ENCODE measurements at places on chromosomes 1 and 21.
A peak's percentile ranks its signal among the peaks of the same experiment; 100 is the strongest.

GRCh38 chr1:31897526-31898100 lies 40.6 kb downstream of the PTP4A2 start:
- no peak for DNase-seq

GRCh38 chr21:41166884-41167283 lies 1.1 kb upstream of the BACE2 start:
- DNase-seq = no peak

DNA sequence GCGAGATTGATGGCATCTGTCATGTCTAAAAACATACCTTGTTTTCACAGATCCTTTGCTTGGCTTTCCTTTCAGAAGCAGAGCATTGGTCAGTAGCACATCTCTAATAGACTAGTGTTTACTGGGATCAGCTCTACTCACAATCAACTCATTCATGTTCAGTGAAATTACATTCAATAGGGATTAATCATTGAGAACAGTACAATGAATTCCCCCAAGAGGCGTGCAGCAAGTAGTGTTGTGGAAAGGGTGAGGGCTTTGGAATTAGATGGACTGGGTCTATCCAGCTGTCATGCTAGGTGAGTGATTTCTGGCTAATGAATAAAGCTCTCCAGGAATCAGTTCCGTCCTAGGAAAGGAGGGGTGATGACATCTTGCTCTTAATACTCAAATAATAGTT lies 155.2 kb upstream of the COA6 start:
- DNase-seq = no peak

- no peak for DNase-seq
These were observed 112.5 kb upstream of the ERG start for GRCh38 chr21:38610623-38611251.

- peak; percentile 24 for DNase-seq
These were observed 93.1 kb upstream of the HAO2 start for GRCh38 chr1:119275145-119276134.

- no peak for DNase-seq
These were observed 45.9 kb upstream of the NRDC start for GRCh38 chr1:51924455-51924854.

DNA sequence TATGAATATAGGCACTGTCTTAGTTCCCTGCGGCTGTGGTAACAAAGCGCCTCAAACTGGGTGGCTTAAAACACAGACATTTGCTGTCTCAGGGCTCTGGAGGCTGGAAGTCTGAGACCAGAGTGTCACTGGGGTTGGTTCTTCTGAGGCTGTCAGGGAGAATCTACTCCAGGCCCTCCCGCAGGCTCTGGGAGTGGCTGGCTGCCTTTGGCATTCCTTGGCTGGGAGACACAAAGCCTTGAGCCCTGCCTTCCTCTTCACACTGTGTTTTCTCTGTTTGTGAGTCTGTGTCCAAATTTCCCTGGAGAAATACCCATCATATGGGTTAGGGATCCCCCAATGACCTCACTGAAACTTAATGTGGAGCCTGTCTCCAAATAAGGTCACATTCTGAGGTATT lies 38.5 kb downstream of the B3GALT5 start:
- no peak for DNase-seq

DNA sequence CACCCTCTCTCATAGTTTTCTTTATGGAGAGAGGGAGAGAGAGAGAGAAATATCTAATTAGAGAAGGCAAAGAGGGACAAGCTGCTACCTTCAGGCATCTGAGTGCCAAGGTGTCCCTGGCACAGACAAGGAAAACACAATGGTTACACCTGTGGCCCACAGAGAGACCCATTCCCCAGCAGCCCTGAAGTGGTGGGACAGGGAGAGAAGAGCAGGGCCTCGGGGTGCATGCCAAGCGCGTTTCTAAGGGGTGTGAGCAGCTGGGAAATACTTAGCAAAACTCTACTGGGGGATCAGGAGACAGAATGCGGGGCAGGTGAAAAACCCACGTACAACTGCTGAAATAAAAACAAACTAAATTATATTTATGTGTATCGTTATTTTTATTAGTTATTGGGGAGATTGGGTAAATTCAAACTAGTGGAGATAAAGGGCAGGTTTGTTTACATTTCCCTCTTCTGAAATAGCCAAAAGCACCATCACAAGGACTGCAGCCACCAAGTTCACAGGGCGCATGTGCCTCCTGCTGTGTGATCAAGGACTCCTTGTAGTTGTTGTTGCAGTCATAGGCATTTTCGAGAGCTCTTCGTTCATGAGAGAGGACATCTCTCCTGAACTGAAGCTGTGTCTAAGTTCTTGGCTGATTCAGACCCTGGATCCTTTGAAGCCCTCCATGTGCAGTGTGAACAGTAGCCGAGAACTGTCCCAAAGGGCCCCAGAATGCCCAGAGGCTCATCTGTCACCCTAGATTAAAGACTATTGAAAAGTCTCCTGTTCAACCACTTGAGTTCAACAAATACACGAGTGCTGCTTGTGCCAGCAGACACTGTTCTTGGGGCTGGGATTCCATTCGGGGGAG lies 737 bp upstream of the SERPINC1 start:
- DNase-seq = no peak

- no peak for DNase-seq
These were observed 46.5 kb downstream of the RAP1GAP start for GRCh38 chr1:21622466-21623315.

DNA sequence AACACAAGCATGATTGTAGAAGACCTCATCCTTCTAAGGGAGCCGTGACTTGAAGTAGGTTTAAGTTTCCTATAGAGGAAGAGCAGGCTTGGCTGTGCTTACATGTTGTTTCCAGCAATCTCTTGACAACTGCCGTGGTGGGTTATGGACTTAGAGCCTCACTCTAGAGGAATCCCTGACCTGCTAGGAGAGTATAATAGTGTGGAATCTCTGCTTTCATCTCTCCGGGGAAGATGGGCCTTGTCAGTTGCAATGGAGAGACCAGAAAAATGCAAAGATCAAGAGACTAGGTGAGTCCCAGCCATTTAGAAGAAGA lies 137.6 kb downstream of the MIS18A start:
- DNase-seq = no peak

- no peak for DNase-seq
These were observed 18.0 kb upstream of the IFNAR2 start for GRCh38 chr21:33211732-33212131.

GRCh38 chr1:20336105-20336605 lies 45.5 kb downstream of the VWA5B1 start:
- DNase-seq = no peak

DNA sequence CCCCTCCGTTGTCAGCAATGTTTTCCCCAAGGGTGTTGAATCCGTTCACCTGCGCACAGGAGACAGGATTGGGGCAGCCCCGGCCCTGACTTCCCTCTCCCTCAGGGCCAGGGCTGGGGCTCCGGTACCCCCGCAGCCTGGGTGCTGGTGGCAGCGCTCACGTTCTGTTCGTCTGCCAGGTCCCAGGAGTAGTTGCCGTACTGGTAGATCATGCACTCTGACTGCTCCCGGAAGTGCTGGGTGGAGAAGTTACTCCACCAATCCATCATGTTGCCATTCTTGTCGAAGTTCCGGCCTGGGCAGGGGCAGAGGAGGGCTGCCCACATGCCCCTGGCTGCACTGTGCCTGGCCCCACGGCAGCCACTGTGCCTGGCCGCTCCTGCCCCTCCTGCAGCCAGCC lies 6.1 kb downstream of the PRXL2B start:
- no peak for DNase-seq

DNA sequence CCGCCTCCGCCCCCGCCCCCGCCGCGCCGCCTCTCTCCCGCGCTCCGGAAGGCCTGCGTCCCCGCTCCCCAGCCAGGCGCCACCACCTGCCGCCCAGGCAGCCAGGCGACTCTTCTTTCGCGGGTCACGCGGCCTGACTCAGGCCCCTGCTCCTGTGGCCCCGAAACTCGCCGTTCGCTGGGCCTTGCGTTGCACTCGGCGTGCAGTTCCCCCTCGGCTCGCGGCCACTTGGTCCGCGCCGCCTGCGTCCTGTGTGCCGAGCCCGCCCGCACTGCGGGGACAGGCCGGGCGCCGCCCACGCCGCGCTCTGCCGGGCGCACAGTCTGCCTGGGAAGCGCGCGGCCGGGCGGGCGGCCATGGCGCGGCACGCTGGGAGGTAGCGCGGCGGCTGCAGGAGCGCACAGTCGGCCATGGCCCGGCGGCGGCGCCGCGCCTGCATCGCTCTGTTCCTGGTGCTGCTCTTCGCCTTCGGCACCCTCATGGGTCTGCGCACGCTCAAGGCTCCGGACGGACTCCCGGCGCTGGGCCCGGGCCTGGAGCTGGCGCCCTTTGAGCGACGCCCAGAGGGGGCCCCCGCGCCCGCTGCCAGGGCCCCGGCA lies at the start of gene MANEAL:
MANEAL (plus strand) TSS at position 75 of the 599 bp plus-strand sequence; CDS start at position 411, 336 bp downstream.
- peak; percentile 49 for DNase-seq

DNA sequence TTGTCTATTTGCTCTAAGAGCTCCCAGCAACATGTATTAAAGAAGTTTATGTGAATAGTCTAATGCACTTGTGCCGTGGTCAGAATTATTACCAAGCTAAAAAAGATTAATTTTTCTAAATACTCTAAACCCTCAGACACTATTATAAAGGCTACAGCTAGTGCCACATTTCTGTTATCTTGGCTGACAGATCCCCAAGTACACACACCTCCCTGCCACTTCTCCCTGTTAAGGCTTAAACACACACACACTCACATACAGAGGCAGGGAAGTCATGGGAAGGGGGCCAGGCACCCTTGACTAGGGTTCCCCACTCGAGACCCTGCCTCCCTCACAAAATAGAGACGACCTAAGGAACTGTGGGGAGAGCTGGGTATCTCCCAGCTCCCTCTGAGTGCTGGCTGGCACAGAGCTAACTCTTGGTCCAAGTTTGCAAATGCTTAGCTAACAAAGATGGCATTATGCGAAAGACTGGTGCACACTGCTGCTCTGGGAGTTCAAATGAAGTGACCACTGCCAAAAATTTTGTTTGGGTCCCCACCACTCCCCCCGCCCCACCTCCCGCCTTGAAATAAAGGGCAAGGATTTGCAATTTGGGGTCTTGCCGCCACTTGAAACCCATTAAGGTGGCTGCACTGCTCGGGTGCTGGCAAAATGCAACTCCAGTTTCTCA lies 9.8 kb downstream of the SSBP3 start:
- no peak for DNase-seq

- no peak for DNase-seq
These were observed 26.0 kb upstream of the C2CD2 start for GRCh38 chr21:41979751-41980369.

DNA sequence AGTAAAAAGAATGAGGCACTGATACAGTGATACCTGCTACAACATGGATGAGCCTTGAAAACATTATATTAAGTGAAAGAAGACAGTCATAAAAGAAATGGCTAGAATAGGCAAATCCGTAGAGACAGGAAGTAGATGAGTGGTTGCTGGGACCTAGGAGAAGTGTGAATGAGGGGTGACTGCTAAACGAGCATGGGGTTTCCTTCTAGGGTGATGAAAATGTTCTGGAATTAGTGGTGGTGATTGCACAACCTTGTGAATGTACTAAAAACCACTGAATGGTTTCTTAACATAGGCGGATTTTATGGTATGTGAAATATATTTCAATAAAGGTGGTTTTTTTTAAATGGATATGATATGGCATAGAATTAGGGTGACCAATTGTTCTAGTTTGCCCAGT lies 12.6 kb upstream of the SERINC2 start:
- no peak for DNase-seq

DNA sequence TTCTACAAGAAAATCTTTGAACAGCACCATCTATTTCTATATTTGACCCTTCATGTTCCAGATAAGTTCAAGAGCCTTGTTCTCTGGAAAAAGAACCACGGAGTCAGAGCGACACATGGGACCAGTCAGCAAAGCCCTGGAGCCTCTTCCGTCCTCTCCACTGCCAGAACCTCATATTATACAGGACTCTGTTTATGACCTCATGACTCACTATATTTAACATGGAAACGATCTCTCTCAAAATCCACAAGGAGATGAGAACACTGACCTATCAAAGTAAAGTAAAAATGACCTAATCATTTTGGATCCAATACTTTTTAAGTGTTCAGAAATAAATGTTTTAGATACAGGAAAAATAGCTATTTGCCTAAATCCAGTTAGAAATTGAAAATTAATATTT lies 124.6 kb upstream of the KRTAP19-8 start:
- no peak for DNase-seq

DNA sequence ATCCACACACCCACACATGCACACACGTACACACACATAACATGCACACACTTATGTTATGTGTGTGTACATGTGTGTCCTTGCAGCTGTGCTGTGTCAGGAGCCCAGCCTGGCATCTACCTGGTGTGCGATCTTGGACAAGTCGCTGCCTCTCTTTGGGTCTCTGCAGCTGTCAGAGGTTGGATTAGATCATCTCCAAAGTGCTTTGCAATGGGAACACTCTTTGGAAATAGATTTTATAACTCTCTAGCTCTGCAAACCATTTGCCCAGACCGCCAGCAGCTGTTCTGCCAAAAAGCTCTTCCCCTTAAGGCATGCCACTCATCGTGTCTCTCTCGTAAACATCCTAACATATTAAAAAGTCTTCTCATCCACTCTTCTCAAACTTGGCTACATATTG lies 4.7 kb downstream of the PKP1 start:
- no peak for DNase-seq

DNA sequence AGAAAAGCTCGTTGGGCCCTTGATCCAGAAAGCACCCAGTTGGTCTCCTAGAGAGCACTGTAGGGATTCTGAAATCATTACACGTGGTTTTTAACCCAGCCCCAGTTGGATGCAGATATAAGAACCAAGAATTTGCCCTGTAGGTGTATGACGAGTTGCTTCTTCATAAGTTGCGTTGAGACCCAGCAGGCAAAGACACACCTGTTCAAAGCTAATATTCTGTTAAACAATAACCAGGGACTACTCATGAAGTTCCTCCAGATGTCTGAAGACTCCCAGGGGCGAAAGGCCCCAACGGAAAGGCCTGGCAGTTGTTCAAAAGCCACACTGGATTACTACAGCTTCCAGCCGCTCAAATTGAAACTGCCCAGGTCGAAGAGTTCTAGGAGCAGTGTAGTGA lies 88.6 kb upstream of the HNRNPU start:
- no peak for DNase-seq

GRCh38 chr1:3282186-3282585 lies 172.3 kb upstream of the ARHGEF16 start:
- DNase-seq = no peak

GRCh38 chr1:170133766-170134495 lies 11.8 kb upstream of the NTMT2 start:
- no peak for DNase-seq

DNA sequence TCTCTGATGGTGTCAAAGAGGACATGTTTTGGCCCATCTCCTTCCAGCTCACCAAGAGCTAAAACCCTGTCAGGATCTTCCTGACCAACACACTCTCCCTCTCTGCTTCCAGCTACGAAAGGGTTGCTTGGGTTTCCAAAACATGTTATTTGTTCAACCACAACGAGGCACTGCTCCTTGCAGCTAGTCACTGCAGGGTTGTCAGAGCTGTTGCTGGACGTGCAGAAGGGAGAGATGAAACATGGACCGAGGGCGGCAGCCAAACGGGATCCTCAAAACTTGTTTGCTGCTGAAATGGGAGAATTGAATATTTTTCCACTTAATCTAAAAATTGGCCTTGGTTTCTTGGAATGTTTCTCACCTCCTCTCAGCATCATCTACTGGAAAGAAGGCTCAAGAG lies 12.4 kb downstream of the ZBTB18 start:
- DNase-seq = no peak

DNA sequence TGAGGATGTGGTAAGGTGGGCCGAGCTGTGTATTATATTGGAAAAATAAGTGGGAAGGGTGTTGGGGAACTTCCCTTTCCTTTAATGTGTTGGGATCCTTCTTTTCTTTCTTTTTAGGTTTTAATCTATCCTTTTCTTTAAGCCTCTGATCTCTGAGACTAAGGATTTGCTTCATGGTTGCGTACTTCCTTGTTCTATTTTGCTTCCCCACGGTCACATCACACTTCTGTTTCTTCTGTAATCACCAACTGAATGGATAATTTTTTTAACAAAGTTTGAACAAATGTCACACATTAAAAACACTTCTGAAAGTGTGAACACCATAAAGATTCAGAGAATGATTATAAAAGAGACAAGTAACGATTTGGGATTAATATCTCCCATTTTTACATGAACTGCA lies 17.4 kb downstream of the DMRTA2 start:
- no peak for DNase-seq
